Mucosa of descending colon (tissue), 3 donors: ENCODE measurements at places on chromosomes 7 and 10.

DNA sequence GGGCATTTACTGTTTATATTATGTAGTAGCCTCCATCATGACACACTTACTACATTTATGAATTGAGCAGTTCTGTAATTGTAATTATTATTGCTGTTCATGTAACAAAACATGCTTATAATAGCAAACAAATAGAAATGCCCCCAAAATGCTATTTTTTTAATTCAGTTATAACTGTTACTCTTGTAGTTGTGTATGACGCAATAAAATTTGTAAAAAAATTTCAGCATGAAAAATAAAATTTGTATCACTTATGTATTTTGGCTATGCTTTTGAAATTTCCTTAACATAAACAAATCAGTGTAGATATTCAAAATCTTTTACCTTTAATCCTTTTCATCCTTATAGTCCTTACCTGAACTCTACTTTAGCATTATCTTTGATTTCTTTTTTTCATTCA, 25.9 kb downstream of the TMEM106B start:
- no peak for DNase-seq

DNA sequence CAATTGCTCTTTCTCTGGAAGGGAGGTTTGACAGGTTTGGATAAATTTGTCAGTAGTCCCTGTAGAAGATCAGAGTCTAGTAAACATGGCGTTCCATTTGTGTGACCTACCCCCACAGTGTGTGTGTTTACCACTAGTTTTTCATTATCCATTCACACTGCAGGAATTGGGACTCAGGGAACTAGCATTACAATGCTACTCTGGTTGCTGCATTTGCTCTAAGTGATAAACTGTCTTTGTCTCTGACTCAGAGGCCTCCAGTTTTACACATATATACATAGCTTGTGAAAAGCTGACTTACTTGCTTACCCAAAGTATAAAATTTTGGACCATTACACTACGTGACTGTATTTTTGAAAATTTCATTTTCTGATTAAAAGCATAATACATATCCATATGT, 1604.0 kb downstream of the REEP3 start:
- no peak for DNase-seq

GRCh38 chr10:123556049-123556448, 110.1 kb upstream of the GPR26 start:
- no peak for DNase-seq

DNA sequence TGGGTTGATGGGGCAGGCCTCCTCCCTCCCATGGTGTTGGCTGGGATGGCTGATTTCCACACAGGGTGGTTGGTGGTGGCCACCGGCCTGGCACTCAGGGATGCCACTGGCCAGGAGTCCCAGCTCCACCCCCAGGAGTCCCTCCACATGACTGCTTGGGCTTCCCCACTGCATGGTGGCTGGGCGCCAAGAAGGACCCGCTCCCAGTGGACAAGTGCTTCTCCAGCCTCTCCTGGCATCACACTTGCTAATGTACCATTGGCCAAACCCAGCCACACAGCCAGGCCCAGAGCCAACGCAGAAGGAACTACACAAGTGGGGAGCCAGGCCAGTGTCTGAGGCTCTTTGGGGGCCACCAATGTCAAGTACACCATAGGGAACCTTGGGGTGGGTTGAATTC, 73.6 kb upstream of the DNAAF5 start:
- no peak for DNase-seq

DNA sequence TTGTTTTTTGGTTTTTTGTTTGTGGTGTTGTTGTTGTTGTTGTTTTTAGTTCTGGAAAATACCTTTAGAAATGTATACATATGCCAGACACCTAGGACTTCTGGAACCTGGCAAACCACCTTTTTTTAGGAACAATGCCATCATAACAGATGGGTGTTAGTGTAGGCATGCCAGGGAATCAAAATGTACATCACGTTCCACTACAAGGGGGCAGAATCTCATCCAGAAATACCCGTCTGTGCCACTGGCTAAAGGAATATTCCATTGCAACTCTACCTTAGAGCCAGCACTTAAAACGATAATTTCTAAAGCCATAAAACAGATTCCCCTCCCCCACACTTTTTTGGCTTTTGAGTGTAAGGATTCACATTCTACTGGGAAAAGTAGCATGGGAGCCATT, 239.8 kb downstream of the ETV1 start:
- DNase-seq: no peak

GRCh38 chr7:73718905-73719805, at the start of gene STX1A:
Gene STX1A, minus strand, starts transcription at chr7:73719669. Its CDS starts 38 bp downstream, at chr7:73719631.
- peak; percentile 81 for DNase-seq

- DNase-seq: no peak
Observed at GRCh38 chr10:111323389-111323966, 246.6 kb downstream of the ADRA2A start.

GRCh38 chr7:25060487-25061055, 64.5 kb downstream of the CYCS start:
- DNase-seq: no peak

- DNase-seq: no peak
Observed at GRCh38 chr7:90551036-90551435, 45.1 kb upstream of the CDK14 start.

DNA sequence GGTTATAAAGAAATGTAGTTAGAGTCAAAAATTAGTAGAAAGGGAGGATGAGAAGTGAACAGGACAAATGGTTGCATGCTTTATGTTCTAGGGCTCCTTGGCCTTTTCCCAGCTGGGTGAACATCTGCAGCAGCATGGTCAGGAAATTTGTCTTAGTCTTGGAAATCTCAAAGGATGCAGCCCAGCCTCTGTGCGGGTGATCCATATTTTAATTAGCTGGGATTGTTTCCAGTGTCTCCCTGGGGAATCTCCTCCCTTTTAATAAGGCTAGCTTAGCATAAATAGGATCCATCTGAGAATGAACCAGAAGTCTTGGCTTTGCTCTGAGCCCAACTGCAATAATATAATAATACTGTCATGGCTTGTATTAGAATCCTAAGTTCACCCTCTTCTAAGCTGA, 198.3 kb downstream of the PRKG1 start:
- DNase-seq: no peak

- no peak for DNase-seq
Observed at GRCh38 chr10:48490946-48491345, 113.9 kb downstream of the ARHGAP22 start.

- no peak for DNase-seq
Observed at GRCh38 chr7:127809261-127809702, 157.3 kb downstream of the SND1 start.

- DNase-seq: peak; percentile 62
Observed at GRCh38 chr10:59873896-59874295, 32.5 kb downstream of the CCDC6 start.

DNA sequence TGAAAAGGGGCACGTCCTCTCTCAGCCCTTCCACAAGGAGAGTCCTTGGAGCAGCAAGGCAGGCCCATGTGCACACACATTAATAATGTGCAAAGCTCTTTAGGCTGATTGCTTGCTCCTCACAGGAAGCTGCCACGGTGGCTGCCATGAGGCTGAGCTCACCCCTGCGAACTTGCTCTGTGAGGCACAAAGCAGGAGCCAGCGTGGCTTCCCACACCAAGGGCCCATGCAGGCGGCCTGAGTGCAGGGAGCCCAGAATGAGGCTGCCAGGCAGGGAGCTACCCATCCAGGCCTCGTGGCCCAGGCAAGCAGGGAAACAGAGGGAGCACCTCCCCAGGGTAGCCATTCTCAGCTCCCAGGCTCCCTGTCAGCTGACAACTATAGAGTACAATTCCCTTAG, 242.9 kb downstream of the GRID1 start:
- no peak for DNase-seq

GRCh38 chr7:111320133-111320532, 229.2 kb downstream of the LRRN3 start:
- no peak for DNase-seq

DNA sequence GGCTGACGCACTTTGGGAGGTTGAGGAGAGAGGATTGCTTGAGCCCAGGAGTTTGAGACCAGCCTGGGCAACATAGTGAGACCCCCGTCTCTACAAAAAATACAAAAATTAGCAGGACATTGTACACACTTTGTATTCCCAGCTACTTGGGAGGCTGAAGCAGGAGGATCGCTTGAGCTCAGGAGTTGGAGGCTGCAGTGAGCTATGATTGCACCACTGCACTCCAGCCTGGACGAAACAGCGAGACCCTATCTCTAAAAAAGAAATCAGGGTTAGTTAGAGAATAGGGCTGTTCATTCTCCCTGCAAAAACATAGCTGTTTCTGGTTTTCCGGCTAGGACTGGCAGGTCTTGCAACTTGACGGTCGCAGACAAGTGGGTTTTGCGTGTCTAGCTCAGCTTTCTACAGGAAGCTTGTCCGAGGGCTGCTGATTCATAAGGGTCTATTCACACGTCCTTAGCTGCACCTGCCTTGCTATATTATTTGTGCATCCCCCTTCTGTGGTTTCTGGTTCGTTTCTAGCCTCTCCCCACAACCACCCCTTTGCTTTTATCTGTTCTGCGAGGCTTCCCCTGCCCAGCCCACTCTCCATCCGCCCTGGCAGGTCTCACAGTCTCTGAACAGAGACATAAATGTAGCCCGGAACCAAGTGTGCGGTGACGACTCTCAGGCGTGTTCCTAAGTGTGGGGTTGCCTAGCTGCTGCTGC, 10.7 kb downstream of the AMZ1 start:
- DNase-seq: no peak

GRCh38 chr10:71645185-71645584, 74.4 kb downstream of the C10orf105 start:
- no peak for DNase-seq

DNA sequence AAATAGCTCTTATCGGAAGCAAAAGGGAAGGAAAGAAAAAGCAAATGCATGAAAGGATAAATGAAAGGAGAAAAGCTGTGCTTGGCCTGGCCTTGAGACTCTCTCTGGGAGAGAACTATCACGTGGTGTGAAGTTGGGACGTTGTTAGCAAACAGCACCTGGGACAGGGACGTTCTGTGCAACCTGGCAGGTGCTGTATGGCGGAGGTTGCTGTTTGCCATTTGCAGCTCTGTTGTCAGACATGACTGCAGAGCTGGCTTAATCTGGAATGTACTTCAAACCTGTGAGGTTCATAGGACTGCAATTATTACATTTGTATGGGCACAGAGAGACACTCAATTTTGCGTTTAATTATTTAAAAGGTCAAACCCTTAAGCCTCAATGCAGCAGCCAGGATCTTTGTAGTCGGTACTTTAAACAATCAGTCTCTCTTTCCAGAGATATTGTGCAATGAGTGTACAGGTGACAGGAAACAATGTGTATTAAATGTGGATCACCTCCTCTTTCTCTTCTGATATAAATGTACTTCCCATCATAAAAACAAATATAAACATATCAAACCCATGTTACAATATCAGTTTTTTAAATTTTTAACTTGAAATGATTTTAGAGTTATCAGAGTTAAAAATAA, 800.5 kb upstream of the KCND2 start:
- no peak for DNase-seq

DNA sequence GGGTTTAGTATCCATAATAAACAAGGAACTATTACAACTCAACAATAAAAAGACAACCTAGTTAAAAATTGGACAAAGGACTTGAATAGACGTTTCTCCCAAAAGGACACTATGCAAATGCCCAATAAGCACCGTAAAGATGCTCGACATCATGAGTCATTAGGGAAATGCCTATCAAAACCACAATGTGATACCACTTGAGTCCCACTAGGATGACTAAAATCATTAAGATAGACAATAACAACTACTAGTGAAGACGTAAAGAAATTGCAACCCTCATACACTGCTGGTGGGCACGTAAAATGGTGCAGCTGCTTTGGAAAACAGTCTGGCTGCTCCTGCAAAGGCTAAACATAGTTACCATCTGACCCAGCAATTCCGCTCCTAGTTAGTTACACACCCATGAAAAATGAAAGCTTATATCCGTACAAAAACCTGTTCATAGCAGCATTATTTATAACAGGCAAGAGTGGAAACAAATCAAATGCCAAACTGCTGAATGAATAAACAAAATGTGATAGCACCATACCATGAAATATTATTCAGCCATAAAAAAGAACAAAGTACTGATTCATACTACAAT, 17.3 kb downstream of the CCDC3 start:
- DNase-seq: no peak

DNA sequence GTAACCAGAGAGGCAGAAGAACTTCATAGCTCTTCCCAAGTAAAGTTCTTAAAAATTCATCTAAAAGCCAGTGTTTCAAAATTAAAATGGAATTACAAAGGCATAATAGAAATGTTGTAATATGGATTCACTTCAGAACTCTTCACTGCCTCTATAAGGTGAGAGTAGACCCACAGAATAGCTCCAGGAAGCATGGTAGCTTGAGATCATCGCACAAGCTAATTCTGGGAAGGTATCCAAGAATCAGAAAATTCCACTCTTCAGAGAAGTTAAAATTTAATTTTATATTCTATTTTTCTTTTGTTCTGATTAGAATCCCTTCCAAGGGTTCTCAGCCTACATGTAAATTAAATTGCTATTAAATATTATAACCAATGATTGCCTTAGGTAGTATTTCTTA, 1.5 kb upstream of the DHX32 start:
- DNase-seq: no peak

- DNase-seq: no peak
Observed at GRCh38 chr7:25750744-25751508, 401.1 kb upstream of the NFE2L3 start.

DNA sequence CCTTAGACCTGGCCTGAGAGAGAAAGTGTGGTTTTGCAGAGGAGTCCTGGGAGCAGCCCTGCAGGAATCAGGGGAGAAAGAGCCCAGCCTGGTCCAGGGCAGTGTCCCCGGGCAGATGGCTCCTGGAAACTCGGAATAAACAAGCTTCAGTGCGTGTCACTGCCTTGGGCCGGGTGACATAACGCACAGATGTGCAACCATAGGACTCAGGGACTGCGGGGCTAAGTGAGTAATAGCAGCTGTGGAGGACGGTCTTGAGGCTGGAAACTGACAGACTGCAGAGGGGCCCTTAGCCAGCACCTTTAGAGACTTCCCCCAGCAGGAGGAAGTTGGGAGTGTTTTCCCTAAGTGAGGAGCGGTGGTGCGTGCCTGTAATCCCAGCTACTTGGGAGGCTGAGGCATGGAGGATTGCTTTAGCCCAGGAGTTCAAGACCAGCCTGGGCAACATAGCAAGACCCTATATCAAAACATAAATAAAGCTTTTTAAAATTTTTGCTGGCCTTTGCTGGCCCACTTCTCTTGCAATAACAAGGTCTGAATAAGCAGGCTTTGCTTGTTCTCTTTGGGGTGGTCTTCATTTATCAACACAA, 5.3 kb upstream of the CLIP2 start:
- no peak for DNase-seq

DNA sequence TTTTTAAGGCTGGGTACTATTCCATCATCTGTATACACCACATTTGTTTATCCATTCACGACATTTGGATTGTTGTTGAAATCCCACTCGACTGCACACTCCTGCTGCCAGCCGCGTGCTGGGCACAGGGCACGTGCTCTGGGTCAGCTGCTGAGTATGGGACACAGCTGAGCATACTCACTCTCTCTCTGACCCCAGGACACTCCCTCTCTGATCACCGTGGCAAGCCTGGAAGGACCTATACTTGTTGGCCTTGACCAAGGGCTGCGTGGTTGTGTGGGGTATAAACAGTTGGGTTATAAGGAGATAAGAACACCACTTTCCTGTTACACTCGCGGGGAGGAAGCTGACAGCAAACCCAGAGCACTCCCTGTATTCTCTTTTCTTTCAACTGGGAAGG, 153.0 kb upstream of the RHEB start:
- no peak for DNase-seq

- peak; percentile 72 for DNase-seq
Observed at GRCh38 chr10:3783316-3783681, 1.7 kb downstream of the KLF6 start.

GRCh38 chr10:75677541-75677940, 246.1 kb downstream of the LRMDA start:
- no peak for DNase-seq
